ENCODE measurements at places on chromosomes 2 and 18. TPM values are rescaled to one million over a fixed set of nuclear protein-coding genes. Genes with fewer than 3 reads are reported as not detected.

DES gene
- 139 TPM for total RNA-seq

MOB1A gene
- 74.3 TPM for total RNA-seq

HADHA gene
- total RNA-seq = 230 TPM

KIF5C gene
- total RNA-seq = 1.2 TPM

SLC23A3 gene
- total RNA-seq = 111 TPM

SERPINB5 gene
- total RNA-seq = 26.1 TPM

CCL20 gene
- total RNA-seq = 5.1 TPM

SCN1A gene
- total RNA-seq = not detected

PPM1G gene
- total RNA-seq = 44.8 TPM

NT5C1B gene
- not detected for total RNA-seq

VSNL1 gene
- total RNA-seq = not detected

ST3GAL5 gene
- total RNA-seq = 23.9 TPM

LRRC30 gene
- total RNA-seq = not detected

EMILIN1 gene
- 9.4 TPM for total RNA-seq

MSTN gene
- 0.70 TPM for total RNA-seq

SERPINB3 gene
- total RNA-seq = not detected

Measured in Peyer's patch (tissue), 4 donors.